ENCODE measurements at places on chromosomes 16 and 17.

DNA sequence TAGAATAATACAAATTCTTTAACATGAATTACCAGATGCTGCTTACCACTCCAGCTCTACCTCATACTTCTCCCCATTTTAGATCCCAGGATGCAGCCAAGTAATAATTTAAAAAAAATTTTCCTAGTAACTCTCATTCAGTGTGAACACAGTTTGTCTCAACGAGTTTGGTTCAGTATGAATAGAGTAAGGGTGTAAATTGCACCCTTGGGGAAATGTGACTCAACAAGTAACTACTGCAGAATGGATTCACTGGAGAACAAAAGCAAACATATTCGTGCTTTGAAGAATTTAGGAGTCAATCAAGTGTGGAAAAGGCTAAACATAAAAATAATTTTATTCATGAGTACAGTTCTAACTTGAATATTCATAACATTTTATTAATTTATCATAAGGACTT, 23.0 kb downstream of the KCNJ16 start:
- no peak for DNase-seq

GRCh38 chr16:71255721-71256120, 25.2 kb upstream of the HYDIN start:
- no peak for DNase-seq

DNA sequence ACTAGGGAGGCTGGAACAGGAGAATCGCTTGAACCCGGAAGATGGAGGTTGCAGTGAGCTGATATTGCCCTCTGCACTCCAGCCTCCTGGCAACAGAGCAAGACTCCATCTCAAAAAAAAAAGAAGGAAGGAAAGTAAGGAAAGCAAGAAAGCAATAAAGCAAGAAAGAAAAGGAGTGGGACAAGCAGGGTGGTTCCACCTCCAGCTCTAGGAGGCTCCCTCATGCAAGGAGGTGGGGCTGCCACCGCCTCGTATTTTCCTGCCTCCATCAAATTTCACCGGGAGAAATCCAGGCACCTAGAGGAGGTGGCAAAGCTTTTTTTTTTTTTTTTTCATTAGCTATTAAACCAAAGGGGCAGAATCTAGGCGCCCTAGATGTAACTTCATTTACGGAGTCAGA, 1.0 kb downstream of the CYB561 start:
- DNase-seq, result no peak

DNA sequence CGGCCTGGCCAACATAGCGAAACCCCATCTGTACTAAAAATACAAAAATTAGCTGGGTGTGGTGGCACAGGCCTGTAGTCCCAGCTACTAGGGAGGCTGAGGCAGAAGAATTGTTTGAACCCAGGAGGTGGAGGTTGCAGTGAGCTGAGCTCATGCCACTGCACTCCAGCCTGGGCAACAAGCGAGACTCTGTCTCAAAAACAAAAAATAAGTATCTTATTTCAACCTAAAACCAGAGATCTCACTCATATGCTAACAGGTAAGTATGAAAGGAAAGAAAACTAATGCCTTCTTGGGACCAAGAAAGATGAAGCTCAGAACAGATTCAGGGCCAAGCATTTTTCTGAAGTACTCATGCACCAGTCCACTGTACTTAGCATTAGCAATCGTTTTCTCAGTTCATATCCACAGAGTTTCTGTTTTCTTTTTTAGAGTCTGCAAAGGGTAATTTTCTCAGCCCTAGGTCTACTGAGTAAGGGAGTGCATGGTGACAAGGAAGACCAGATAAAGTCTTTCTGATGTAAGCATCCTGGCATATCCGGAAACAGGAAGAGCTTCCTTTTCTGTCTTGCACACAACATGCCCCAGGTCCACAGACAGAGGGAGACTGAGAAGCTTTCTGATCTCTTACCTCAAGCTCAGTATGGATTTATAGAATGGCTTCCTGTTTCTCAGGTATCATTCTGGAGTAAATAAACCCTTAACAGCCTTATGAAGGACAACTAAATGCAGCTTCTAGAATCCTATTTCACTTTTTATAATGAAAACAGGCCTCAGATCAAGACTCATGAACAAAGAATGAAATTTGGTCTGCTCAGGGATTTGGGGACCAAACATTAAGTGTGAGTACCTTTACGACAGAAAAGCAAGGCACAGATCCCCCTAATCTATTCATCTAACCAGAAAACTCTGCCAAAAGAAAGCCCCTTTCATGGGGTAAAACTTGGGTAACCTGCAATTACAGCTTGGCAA, 38.7 kb upstream of the FOXJ1 start:
- DNase-seq, result peak; percentile 41

- DNase-seq, result no peak
Observed at GRCh38 chr16:8957063-8957397, 6.7 kb downstream of the USP7 start.

DNA sequence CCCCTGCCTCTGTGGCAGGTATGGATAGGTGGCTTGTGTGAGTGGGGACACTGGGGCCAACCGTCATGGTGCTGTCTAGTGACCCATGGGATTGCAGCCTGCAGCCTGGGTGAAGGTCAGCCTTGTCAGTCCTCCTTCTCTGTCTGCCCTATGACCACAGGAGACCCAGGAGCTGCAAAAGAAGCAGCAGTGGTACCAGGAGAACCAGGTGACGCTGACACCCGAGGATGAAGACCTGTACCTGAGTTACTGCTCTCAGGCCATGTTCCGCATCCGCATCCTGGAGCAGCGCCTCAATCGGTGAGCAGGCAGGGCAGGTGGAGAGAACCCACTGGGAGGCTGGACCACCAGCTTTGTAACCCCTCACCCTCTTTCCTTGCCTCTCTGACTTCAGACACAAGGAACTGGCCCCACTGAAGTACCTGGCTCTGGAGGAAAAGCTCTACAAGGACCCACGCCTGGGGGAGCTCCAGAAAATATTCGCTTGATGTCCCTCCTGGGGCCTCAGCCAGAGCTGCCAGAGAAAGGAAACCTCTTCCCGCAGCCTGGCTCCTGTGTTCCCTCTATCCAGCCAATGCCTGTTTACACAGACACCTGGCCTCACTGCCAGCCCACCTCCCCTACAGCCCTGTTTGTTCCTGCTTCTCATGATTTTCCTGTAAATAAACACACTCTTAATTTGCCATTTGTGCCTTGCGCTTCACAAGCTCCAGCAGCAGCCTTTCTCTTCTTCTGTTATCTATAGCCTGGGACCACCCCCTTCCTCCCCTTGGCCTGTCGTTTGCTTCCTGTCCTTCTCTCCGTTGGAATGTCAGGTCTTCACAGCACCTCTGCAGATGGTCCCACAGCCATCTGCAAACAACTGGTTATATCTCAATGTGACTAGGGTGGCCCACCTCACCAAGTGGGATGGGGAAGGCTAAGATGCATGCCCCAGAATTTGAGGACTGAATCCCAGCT, 4.5 kb upstream of the KATNB1 start:
- no peak for DNase-seq

DNA sequence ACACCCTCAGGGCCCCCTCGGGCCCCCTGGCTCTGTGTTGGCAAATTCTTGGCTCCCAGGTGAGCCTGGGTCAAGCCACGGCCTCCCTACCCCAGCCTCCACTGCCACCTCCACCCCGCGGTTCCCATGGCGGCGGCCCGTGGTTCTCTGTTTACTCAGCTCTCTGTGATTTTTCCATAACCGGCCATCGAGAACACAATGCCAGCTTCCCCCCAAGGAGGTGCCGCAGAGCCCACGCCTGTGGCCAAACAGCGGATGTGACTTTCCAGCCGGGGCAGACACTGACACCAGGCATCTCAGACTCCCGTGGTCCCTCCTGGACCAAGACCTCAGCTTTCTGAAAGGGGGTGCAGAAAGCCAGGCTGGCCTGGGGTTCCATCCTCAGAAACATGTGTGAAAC, 21.6 kb upstream of the ATP2A3 start:
- no peak for DNase-seq

DNA sequence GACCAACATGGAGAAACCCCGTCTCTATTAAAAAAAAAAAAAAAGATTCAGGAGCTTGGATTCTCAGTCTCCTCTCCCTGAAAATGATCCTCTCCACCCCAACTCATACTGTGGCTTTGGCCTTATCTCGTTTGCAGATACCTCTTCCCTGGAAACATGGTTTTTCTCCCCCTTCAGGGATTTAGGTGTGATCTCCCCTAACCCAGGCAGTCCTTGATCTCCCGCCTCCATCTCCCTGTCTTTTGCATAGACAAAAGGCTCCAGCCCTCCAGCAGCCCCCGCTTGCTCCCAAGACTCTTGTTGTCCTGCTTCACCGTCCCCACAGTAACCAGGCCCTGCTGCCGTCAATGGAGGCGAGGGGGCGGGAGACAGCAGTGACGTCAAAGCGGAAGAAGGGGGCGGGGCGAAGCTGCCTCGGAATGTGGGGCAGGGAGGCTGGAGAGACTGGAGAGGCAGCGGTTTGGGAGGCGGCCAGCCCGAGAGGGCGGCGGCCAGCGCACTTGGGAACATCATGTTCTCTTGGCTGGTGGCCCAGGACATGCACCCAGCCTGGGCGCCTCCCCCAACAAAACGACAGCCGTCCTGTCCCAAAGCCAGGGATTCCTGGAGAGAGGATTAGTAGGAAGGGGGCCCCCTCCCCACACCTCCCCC, 1.9 kb upstream of the PER1 start:
- peak; percentile 98 for DNase-seq

DNA sequence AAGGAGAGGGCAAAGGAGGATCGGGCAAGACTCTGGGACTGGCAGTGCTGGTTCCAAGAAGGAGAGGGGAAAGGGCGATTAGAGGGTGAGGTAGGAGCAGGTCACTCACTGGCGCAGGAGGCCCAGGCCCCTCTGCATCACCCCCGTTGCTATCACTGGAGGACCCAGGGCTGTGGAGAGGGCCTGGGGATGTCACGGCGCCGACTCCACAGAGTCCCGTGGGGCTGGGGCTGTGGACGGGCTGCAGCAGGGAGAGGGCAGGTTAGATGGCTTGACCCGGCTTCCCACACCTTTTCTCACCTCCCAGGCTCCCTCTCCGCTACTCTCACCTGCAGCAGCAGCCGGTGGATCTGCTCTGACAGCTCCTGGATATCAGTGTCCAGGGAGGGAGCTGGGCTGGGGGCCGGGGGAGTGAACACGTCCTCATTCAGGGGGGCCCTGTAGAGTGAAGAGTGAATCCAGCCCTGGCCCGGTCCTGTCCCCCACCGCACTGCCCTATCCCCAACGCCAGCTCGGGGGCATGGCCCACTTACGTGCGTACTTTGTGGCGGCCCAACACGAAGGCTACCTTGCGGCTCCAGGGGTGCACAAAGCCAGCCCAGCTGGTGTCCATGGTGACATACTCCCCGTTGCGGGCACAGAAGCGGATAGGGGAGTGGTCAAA, 4.9 kb downstream of the PER1 start:
- DNase-seq, result no peak
